ENCODE measurements at places on chromosomes 11 and 22.

DNA sequence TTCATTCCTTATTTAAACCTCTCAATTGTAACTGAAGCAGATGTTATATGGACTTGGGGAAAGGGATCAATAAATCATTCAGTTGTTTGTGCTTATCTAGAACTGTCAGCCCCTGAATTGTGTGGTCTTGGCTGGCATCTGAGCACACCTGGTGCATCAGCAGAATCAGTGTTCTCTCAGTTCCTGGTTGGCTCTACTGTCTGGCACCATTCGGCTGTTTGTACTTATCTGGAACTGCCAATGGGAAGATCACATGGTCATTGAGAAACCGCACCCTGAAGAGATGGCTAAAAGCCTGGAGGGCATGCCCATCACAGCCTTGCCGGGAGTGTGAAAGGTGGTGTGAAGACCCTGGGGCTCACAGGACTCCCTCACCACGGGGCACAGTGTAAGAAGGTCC is 37.1 kb upstream of the EHF start:
- DNase-seq, result no peak

- no peak for DNase-seq
Measured at GRCh38 chr11:67309661-67310061, 6.3 kb downstream of the SSH3 start.

DNA sequence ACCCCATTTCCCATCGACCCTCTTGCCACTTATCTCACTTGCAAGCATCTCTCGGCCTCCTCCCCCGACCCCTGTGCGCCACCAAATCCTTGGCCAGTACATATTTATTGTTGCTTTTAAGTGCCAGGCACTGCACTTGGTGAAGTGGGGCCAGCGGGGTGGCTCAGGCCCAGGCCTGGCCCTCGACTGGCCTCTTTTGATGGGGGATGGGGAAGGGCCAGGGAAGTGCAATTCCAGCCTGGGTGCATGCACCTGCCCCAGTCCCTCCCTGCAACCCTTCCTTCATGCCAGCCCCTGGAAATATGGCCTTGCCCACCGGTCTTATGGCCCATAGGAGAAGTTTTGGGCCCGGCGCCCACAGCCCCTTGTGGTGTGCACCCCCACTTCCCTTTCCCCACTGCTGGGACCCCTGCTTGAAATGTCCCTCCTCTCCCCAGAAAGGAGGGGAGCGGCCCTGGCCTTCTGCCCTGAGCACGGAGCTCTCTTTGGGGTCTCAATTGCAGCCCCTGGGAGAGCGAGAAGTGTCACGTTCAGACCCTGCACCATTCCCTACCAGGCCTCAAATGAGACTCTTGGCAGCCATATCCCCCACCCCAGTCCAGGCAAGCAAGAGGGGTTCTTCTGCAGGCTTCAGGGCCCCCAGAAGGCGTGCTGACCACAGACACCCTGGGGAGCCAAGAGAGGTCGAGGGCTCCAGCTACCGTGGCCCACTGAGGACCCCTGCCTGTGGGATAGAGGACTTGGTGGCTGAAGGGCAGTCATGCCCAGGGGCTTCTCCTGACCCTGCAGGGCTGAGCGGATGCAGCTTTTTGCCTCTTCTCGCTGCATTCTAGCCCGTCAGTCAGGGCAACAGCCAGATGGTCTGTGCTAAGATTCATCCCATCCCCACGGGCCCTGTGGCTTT is 961 bp downstream of the SUSD2 start:
- no peak for DNase-seq

- DNase-seq, result no peak
Measured at GRCh38 chr11:27208846-27209245, 154.2 kb downstream of the CCDC34 start.

Measured in NCI-H345 (cell line).